ENCODE measurements at places on chromosomes 7 and 10. TPM values are rescaled to one million over a fixed set of nuclear protein-coding genes. Genes with fewer than 3 reads are reported as not detected.
A peak's percentile ranks its signal among the peaks of the same experiment; 100 is the strongest.

GRCh38 chr7:154960063-154960790 lies 42.7 kb downstream of the PAXIP1 start:
- H3K27ac ChIP-seq, result no peak overlapping the region
- H3K4me3 ChIP-seq, result no peak overlapping the region
- no peaks in the 10 kb centered on the region for H3K27me3 ChIP-seq

DNA sequence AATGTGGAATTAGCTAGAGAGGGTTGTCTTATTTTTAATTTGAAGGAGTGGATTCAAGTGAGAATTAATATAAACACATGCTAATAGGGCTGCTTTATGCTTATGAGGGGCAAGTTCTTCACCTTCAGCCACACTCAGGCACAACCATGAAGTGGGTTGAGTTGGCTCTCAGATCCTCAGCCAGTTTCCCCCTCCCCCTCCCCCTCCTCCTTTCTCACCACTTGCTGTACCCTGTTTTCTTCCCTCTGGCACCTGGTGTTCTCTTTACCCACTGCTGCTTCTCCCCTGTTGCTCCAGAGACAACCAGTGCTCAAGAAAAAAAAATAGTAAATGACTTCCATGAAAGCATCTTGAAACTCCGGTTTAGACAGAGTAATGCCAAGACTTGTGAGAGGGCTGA lies 1083.3 kb downstream of the CNTNAP2 start:
- no peaks in the 10 kb centered on the region for H3K4me1 ChIP-seq
- no peak overlapping the region for H3K4me3 ChIP-seq
- H3K27ac ChIP-seq, result no peak overlapping the region
- no peaks in the 10 kb centered on the region for H3K36me3 ChIP-seq
- H3K27me3 ChIP-seq, result no peaks in the 10 kb centered on the region
- no peak for DNase-seq

The RTKN2 gene
- total RNA-seq, result 0.21 TPM

- H3K4me1 ChIP-seq, result peaks cover 2% of the 10 kb centered on the region
- DNase-seq, result no peak
- H3K36me3 ChIP-seq, result no peaks in the 10 kb centered on the region
- peak overlapping the region; percentile 90 for H3K4me3 ChIP-seq
- H3K27ac ChIP-seq, result peak overlapping the region; percentile 18
- no peaks in the 10 kb centered on the region for H3K27me3 ChIP-seq
Observed at GRCh38 chr7:7967886-7968543, 581 bp upstream of the GLCCI1 start.

The BUD23 gene
- 39.0 TPM for total RNA-seq

- no peak overlapping the region for H3K27ac ChIP-seq
- H3K4me1 ChIP-seq, result no peaks in the 10 kb centered on the region
- no peaks in the 10 kb centered on the region for H3K27me3 ChIP-seq
- DNase-seq, result no peak
- no peak overlapping the region for H3K4me3 ChIP-seq
- no peaks in the 10 kb centered on the region for H3K36me3 ChIP-seq
Observed at GRCh38 chr10:104937567-104937966, 296.5 kb downstream of the SORCS3 start.

The PLEKHS1 gene
- total RNA-seq, result 0.29 TPM

- H3K4me1 ChIP-seq, result no peaks in the 10 kb centered on the region
- no peak for DNase-seq
- H3K27ac ChIP-seq, result no peak overlapping the region
- no peak overlapping the region for H3K4me3 ChIP-seq
- H3K36me3 ChIP-seq, result no peaks in the 10 kb centered on the region
- H3K27me3 ChIP-seq, result no peaks in the 10 kb centered on the region
Observed at GRCh38 chr7:90483251-90483650, 13.8 kb downstream of the PTTG1IP2 start.

GRCh38 chr7:153245809-153246208 lies 486.3 kb downstream of the ACTR3B start:
- DNase-seq, result no peak
- no peaks in the 10 kb centered on the region for H3K36me3 ChIP-seq
- H3K4me1 ChIP-seq, result no peaks in the 10 kb centered on the region
- H3K27ac ChIP-seq, result no peak overlapping the region

GRCh38 chr7:20557116-20557515 lies 58.4 kb upstream of the ABCB5 start:
- no peak overlapping the region for H3K27ac ChIP-seq
- H3K4me1 ChIP-seq, result no peaks in the 10 kb centered on the region
- no peaks in the 10 kb centered on the region for H3K27me3 ChIP-seq

- peak overlapping the region; percentile 46 for H3K27ac ChIP-seq
- peaks cover 5% of the 10 kb centered on the region for H3K4me1 ChIP-seq
- DNase-seq, result peak; percentile 73
- H3K27me3 ChIP-seq, result no peaks in the 10 kb centered on the region
- no peaks in the 10 kb centered on the region for H3K36me3 ChIP-seq
Observed at GRCh38 chr7:29988424-29989256, 961 bp downstream of the SCRN1 start.

- H3K36me3 ChIP-seq, result no peaks in the 10 kb centered on the region
- no peak overlapping the region for H3K4me3 ChIP-seq
- peak; percentile 62 for DNase-seq
Observed at GRCh38 chr10:71638064-71638821, 81.3 kb downstream of the C10orf105 start.

- no peaks in the 10 kb centered on the region for H3K4me1 ChIP-seq
- no peak overlapping the region for H3K27ac ChIP-seq
- H3K27me3 ChIP-seq, result no peaks in the 10 kb centered on the region
- H3K4me3 ChIP-seq, result no peak overlapping the region
Observed at GRCh38 chr10:23912884-23913404, 296.0 kb upstream of the KIAA1217 start.

- H3K4me1 ChIP-seq, result no peaks in the 10 kb centered on the region
- no peak overlapping the region for H3K27ac ChIP-seq
- DNase-seq, result no peak
- no peak overlapping the region for H3K4me3 ChIP-seq
Observed at GRCh38 chr7:64945503-64946175, 42.6 kb downstream of the ZNF273 start.

The ADARB2 gene
- not detected for total RNA-seq

DNA sequence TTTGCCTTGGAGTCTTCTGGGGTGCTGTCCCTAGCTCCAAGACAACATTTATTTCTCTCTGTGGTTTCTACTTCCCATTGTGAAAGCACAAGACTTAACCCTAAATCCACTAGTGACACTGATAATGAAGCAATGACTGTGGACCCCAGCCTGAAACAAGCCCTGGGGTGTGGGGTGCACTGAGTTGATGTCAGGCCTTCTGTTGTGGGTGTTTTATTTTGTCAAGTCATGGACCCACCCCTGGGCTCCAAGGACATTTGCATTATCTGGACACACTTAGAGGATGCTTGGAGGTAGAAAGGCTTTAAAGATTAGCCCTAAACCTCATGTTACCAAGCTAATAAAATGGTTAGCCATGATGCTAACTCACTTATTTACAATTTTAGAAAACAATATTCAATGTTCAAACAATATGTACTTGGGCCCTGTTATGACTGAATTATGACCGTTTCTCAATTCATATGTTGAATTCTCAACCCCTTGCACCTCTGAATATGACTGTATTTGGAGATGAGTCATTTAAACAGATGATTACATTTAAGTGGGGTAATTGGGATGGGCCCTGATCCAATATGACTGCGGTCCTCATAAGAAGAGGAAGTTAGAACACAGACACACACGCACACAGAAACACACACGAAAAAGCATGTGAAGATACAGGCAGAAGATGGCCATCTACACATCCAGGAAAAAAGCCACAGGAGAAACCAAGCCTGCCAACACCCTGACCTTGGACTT lies 137.2 kb upstream of the IGFBP3 start:
- no peaks in the 10 kb centered on the region for H3K36me3 ChIP-seq
- H3K4me3 ChIP-seq, result no peak overlapping the region
- no peak overlapping the region for H3K27ac ChIP-seq
- DNase-seq, result no peak
- no peaks in the 10 kb centered on the region for H3K4me1 ChIP-seq

GRCh38 chr7:27709137-27710075 lies 30.6 kb upstream of the TAX1BP1 start:
- peak overlapping the region; percentile 59 for H3K27ac ChIP-seq
- H3K27me3 ChIP-seq, result no peaks in the 10 kb centered on the region
- no peak overlapping the region for H3K4me3 ChIP-seq
- no peak for DNase-seq
- no peaks in the 10 kb centered on the region for H3K4me1 ChIP-seq

The CALML3 gene
- not detected for total RNA-seq

- H3K4me1 ChIP-seq, result no peaks in the 10 kb centered on the region
- H3K36me3 ChIP-seq, result no peaks in the 10 kb centered on the region
- H3K27ac ChIP-seq, result no peak overlapping the region
Observed at GRCh38 chr7:142414135-142414534, 156.3 kb upstream of the PRSS58 start.

The ACTR3C gene
- total RNA-seq, result 5.2 TPM

The NPFFR1 gene
- total RNA-seq, result 0.03 TPM

DNA sequence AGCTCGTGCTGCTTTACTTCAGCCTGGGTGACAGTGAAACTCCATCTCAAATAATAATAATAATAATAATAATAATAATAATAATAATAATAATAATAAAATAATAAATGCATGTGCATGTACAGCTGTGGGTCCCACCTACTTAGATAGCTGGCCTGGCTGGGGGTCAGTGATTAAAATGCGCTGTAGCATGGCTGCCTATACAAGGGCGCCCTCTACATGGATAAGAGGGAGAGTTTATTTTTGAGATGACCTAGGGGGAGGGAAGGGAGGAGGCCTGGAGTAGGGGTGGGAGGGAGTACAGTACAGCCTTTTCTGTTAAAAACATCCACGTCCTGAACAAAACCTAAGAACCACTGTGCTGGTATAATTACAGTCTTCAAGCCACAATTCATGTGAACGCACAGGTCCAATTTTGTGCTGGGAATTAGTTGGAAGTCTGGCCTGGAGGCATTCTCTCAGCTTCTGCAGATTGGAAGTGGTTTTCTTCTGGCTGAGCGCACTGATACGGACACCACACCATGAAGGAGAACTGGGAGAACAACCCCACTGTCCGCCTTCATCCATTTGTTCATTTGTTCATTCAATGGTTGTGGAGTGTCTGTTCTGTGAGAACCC lies 146.5 kb downstream of the TMEM178B start:
- DNase-seq, result no peak
- no peaks in the 10 kb centered on the region for H3K27me3 ChIP-seq
- no peak overlapping the region for H3K4me3 ChIP-seq
- no peaks in the 10 kb centered on the region for H3K36me3 ChIP-seq
- no peak overlapping the region for H3K27ac ChIP-seq
- H3K4me1 ChIP-seq, result no peaks in the 10 kb centered on the region

- H3K4me3 ChIP-seq, result no peak overlapping the region
- no peaks in the 10 kb centered on the region for H3K36me3 ChIP-seq
- no peaks in the 10 kb centered on the region for H3K27me3 ChIP-seq
- no peak overlapping the region for H3K27ac ChIP-seq
- H3K4me1 ChIP-seq, result no peaks in the 10 kb centered on the region
- no peak for DNase-seq
Observed at GRCh38 chr7:114901771-114902170, 20.1 kb upstream of the MDFIC start.

The ZNF12 gene
- 23.5 TPM for total RNA-seq

Data from aorta (tissue), 5 donors.